ENCODE measurements at places on chromosomes 16 and 17. TPM values are rescaled to one million over a fixed set of nuclear protein-coding genes. Genes with fewer than 3 reads are reported as not detected.

DNA sequence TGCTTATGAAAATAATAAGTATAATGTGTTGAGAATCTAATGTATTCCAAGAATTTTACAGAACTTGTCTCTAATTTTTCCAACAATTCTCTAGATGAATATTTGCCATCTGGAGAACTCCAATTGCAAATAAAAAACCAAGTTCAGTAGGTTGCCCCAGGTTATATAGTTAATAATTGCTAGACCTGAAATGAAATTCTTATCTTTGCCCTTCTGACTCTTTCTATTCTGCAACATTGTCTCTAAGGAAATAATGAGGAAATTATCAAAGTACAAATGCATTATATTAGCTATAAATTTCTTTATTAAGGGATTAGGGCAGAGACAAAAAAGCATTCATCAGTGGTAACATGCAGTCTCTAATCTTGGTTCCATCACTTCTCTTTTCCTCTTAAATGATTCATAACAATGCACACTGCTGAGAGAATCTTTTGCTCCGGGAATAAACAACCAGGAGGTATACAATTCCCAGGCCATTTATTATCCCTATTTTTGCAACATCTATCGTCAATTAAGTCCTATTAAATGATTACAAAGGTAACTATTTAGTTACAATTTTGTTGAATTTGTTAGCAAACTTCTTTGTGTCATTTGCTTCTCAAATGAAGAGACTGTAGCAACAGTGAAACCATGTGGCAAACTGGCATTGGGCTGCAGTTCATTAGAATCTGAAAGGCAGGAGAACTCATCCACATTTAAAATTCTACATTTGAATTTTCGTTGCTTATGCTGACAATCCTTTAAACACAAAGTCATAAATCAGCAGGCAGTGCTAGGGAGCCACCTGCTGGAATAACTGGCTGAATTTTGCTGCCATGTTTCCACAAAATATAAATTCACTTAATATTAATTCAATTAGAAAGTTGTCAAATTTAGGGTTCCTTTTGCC lies 349.6 kb downstream of the KIF2B start:
- DNase-seq = no peak

DNA sequence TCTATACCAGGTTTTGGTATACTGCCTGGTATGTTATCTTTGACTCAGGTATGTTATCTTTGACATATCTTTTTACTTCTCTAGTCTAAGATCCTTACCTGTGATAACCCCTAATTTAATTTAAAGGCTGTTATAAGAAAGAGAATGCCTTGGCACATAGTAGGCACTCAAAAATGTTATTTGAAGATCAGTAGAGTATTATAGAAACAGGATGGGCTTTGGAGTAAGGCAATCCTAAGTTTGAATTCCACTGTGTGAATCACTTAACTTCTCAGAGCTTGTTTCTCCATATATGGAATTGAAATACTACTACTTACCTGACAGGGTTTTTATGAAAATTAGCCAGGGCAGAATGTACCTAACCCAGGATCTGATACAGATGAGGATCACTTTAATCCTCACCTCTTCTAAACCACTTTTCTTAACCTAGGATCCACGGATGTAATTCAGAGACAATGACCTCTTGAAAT lies 1.2 kb downstream of the BRIP1 start:
- DNase-seq = no peak

DNA sequence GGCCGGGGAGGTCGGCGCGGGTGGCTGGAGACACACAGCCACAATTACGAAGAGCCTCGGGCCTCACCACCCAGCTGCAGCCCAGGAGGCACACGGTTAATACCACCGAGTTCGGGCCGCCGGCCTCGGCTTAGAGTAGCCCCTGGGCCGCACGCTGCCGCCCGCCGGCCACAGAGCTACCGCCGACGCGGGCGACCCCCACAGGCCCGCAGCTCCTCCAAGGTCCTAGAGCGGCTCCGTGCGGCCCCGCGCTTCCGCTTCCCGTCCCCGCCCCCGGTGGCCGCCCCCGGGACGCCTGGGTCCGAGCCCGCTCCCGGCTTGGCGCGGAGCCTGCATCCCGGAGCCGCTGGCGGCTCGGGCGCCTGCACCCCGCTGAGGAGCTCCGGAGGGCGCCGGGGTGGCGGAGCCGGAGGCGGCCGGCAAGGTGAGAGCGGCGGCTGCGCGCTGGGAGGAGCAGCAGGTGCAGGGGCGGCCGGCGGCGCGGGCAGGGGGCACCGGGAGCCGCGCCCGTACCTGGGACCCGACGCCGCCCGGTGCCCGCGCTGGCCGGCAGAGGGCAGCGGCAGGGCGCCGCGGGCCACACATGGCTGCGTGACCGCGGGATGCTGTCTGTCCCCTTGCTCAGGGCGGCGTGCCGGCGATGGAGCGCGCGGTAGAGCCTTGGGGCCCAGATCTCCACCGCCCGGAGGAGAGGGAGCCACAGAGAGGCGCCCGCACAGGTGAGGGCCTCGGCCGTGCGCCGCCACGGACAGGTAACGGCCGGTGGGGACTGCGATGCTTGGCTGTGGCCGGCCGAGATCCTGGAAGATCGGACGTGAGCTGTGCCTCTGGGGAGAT lies at the start of gene ZNF48:
Gene ZNF48, plus strand, starts transcription at position 266 of the 837 bp plus-strand sequence. Its CDS starts 375 bp downstream, at position 641.
- peak; percentile 87 for DNase-seq

DNA sequence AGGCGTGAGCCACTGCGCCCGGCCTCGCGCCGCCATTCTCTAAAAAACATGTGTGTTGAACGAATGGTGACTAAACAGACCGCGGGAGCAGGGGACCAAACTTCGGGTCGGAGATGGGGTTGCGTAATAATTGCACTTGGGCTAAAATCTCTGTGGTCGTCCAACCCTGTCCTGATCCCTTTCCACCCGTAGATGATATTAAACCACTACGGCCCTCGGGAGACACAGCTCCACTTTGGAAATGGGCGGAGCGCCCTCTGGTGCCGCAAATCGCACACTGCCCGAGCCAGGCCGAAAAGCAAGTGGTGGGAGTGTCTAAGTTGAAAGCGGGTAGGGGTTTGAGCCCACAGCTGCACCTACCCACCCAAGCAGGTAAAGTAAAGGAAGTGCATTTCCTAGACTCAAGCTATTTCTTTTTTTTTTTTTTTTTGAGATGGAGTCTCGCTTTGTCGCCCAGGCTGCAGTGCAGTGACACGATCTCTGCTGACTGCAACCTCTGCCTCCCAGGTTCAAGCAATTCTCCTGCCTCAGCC lies 17.0 kb downstream of the CAVIN1 start:
- DNase-seq = peak; percentile 61

The TMEM107 gene
- total RNA-seq = 251 TPM

DNA sequence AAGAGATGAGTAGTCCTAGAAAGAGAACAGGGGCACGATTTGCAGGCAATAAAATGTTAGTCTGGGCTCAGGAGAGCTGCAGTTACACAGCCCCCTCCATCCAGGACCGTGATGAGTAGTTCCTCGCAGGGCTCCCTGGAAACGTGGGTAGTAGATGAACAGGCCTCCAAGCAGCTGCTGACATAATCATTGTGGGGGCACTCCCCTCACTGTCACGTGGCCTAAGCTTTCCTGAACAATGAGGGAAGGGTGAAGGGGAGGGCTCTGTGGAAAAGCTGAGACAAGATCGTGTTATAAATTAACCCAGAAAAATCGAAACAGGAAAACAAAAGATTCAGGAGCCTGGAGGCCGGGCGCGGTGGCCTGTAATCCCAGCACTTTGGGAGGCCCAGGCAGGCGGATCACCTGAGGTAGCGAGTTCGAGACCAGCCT lies 1.3 kb upstream of the PER1 start:
- DNase-seq = no peak

DNA sequence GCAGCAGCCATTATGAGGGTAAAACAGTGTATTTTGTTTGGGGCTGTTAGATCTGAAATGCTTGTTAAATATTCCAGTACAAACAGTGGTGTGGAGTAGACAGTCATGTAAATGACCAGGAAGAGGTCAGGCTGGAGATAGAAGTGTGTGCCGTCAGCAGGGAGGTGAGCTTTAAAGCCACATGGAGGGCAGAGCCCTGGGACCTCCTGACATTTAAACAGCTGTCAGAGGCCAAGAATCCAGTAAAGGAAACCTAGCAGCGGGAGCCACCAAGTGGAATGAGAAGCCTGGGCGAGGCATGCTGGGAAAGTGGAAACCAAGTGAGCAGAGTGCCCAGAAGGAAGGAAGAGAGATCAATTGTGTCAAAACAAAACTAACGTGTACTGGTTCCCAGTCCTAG lies 26.8 kb downstream of the C17orf67 start:
- DNase-seq = no peak

GRCh38 chr16:15803618-15804017 lies 53.2 kb downstream of the MYH11 start:
- DNase-seq = no peak
